Left forelimb (tissue), 1 donor: ENCODE measurements at places on chromosomes 11 and 22.

DNA sequence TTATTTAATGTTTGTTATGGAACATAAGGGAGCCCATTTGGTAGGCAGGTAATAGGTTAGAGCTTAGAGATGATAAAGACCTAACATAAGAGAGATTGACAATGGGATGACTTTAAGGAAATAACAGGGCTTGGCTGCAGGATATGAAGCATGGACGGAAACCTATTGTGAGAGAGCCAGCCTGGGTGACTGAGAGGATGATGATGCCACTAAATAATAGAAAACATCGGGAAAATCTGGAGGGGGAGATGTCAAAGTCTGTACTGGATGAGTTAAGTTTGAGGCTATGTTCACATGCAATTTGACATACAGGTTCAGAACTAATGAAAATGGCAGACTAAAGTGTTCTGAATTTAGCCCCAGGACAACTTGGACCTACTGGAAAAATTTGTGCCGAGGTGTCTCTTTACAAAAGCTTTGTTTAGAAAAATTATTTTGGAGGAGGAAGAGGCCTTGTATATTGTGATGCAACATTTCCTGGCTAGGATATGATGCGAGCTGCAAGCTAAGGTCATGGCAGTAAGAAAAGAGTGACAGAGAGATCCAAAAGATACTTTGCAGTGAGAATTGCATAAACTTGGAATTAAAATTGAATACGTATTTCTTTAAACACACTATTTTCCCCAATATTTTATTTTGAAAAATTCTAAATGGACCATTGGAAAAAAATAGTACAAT lies 339.3 kb upstream of the PLET1 start:
- no peak for DNase-seq

- no peak for DNase-seq
These were observed 38.2 kb upstream of the OR5AK2 start for GRCh38 chr11:56950510-56950909.

DNA sequence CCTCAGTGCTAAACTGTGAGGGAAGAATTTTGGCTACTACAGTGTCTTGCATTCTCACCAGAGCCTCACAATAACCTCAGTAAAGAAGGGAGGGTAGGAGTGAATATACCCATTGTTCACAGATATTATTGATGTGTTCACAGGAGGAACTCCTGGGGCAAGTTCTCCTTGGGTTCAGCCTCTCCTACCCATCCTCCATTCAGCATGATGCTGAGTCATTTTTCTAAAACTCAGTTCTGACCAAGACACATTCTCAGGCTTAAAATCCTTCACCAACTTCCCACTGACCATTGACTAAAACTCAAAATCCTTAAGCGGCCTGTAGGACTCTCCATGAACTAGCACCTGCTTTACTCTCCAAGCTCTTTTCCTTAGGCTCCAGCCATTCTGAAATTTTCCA lies 48.7 kb downstream of the SYTL2 start:
- no peak for DNase-seq

DNA sequence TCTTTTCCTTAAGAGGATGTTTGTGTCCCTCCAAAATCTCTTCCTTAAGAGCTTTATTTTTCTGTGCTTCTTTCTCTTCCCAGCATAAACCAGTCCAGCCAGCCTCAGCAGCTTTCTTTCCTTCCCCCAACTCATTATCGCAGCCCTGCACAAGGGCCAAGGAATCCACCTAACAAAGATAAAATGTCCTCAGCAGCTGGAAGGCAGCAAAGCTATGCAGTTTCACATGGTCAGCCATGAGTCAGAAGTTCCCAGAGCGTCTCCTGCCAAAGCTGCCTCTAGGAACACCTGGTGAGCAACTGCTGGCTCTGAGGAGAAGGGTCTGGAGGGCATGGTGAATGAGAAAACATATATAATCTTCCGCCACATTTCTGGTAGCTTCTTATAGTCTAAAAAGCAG lies 45.3 kb upstream of the HMGXB4 start:
- DNase-seq, result no peak

DNA sequence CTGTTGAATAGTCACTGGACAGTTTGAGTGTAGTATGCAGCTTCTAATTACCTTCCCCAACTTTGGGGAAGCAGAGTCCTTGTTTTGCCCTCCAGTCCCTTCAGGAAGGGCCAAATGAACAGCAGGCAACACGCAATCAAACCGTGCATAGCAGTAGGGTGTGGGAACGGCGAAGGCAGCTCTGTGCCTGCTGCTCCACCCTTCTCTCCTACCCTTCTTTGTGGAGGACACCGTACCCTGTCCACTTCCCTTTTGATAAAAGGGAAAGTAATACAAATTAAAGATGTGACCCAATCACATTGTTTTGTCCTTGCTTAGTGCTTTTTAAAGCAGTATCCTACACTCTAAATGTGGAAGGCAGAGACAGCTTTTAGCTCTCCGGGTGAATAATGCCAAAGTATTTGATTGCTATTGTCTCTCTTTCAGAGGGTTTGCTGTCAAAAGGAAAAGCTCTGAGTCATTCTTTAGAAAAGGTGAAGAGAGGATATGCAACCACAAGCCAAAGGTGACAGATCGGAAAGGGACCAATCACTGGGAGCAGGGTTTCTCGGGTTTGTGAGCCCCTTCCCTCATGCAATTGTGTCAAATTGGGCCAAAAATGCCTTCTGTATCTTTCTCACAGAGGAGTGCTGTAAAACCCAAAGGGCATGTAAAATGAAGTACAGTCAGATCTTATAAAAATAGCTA lies 407.3 kb upstream of the CCDC90B start:
- no peak for DNase-seq

- no peak for DNase-seq
These were observed 1.4 kb upstream of the TMEM123 start for GRCh38 chr11:102453921-102454320.

- DNase-seq, result no peak
These were observed 73.6 kb upstream of the TP53I11 start for GRCh38 chr11:45024316-45024715.

- DNase-seq, result no peak
These were observed 347 bp downstream of the MN1 start for GRCh38 chr22:27801202-27801615.

GRCh38 chr11:94655291-94655690 lies 88.1 kb downstream of the PIWIL4 start:
- DNase-seq, result no peak
